ENCODE measurements at places on chromosomes 16 and 17.
A peak's percentile ranks its signal among the peaks of the same experiment; 100 is the strongest.

- DNase-seq = no peak
Measured at GRCh38 chr17:74383141-74383540, 15.8 kb downstream of the GPR142 start.

GRCh38 chr16:1175566-1176279 is 22.8 kb downstream of the CACNA1H start:
- no peak for DNase-seq

DNA sequence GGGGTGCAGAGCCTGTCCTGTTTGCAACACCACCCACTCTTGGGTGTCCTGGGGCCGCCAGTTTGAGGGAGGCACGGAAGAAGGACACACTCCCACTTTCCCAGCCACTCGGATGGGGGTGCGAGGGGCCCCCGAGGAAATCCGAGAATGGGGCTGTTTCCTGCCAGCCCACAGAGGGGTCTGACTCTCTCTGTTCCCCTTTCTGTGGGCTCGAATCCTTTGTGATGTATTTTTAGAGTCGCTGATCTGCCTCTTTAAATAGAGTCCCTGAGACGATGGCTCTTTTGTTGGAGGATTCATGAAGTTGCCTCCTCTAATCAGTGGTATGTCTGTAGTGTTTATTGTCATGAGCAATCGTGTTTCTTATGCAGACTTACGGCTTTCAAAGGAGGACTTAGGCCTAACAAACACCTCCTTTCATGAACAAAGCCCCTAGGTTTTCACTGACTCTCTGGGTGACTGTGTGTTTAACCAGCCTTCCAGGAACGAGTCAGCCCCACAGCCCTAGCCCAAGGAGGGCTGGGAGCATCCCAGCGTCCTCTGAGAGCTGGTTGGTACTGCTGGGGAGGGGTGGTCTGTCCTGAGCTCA is 29.1 kb downstream of the CIBAR2 start:
- DNase-seq = peak; percentile 76

DNA sequence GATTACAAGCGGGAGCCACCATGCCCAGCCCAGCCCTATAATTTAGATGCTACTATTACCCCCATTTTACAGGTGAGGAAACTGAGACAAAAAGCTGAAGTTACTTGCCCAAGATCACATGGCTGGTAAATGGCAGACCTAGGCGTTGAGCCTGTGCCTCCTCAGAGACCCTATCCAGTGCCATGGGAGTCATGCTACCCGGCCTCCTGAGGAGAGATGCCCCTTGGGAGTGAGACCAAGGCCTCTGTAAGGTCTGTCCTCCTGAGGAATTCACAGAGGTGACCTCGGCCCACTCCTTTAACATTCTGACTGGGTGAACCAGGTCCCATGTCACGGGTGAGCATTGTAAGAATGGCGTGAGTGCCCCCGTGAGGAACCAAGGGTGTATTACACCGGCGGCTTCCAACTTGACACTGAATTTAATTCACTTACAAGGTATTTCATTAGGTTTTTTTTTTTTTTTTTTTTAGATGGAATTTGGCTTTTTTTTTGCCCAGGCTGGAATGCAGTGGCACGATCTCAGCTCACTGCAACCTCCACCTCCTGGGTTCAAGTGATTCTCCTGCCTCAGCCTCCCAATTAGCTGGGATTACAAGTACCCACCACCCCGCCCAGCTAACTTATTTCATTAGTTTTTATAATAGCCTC is 95.7 kb downstream of the ABCC6 start:
- peak; percentile 86 for DNase-seq

DNA sequence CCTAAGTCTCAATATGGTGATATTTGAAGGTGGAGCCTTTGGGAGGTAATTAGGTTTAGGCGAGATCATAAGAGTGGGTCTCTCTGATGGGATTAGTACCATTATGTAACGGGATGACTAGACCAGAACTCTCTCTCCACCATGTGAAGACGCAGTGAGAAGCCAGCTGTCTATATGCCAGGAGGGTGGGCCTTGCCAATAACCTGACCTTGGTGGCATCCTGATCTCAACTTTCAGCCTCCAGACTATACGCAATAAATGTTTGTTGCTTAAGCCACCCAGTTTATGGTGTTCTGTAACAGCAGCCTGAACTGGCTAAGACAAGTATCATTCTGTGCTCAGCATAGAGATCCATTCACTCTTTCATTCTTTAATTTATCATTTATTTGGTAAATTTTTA is 167.2 kb upstream of the CDH11 start:
- DNase-seq = no peak

DNA sequence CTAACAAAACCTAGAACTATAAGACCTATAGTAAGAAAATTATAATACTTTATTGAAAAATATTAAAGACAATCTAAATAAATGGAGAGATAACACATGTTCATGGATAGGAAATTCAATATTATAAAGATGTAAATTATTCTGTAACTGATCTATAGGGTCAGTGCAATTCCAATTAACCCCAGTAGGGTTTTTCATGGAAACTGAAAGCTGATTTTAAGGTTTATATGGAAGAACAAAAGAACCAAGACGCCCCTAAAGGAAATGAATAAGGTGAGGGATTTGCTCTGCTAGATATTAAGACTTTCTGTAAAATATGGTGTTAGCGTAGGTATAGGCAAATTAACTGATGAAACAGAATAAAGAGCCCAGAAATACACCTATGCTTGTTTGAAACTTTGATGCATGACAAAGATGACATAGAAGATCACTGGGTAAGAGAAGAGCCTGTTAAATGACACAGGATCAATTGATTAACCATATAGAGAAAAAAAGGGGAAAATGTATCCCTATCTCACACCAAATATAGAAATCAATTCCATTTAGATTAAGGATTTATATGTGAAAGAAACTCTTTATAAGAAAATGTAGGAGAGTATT is 3.0 kb downstream of the ICAM2 start:
- DNase-seq = no peak

GRCh38 chr17:80432350-80432955 is 17.5 kb downstream of the ENDOV start:
- DNase-seq = no peak

- DNase-seq = peak; percentile 90
Measured at GRCh38 chr16:85384833-85385462, 228.2 kb upstream of the GSE1 start.

DNA sequence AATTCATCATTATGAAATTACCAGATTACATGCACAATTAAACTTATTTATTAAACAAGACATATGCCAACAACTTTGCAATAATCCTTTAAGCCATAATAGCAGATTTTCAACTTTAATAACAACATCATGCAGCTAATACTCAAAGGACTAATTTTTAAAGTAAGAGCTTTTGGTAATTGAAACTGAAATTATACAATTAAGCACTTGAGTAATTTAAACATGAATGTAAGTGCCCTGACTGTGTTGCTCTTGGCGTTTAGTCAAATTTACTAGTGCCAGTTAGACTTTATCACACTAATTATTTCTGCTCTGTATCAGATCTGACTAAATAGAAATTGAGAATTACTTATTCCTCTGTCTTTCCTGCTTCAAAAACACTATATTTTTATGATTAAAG is 46.8 kb upstream of the PSMD7 start:
- no peak for DNase-seq

DNA sequence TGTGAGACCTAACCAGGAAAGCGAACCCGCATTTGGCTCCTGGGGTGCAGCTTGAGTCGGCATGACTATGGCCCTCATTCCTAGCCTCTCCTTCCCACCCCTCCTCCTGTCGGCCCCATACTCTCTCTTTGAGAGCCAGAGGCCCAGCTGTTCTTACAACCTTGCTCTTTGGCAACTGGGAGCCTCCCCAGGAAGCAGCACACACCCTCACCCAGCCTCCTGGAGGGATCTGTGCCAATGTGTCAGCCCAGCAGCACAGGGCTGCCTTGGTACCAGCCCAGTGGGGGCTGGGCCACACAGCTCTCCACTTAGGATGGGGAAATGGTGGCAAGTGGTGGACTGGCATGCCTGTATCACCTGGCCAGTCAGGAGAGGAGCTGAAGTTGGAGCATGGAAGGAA is 70.3 kb upstream of the LGALS9 start:
- no peak for DNase-seq

All from ELF-1 (cell line).